NCI-H1436 (cell line): ENCODE measurements at places on chromosomes 5 and 9.

DNA sequence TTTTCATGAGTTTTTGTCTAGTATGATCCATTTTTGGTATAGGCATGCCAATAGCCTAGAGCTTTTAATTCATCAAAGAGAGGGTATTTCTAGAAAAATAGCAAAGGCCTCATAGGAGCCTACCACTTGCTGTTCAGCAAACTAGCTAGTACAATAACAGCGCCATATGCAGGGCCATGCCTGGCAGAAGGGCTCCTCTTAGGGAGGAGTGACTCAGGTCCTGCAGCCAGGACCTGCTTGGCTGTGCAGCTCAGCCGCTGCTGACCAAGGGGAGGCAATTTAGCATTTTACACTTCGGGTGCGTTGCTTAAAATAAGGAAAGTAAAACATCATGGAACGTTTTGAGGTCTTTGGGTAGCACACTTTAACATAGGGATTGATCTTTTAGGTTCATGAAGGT lies 100.6 kb downstream of the TRIO start:
- DNase-seq = no peak

- DNase-seq = no peak
These were observed 4.8 kb downstream of the HSDL2 start for GRCh38 chr9:112384690-112385089.

GRCh38 chr9:128554155-128554862 lies 1.9 kb downstream of the SPTAN1 start:
- DNase-seq = no peak

DNA sequence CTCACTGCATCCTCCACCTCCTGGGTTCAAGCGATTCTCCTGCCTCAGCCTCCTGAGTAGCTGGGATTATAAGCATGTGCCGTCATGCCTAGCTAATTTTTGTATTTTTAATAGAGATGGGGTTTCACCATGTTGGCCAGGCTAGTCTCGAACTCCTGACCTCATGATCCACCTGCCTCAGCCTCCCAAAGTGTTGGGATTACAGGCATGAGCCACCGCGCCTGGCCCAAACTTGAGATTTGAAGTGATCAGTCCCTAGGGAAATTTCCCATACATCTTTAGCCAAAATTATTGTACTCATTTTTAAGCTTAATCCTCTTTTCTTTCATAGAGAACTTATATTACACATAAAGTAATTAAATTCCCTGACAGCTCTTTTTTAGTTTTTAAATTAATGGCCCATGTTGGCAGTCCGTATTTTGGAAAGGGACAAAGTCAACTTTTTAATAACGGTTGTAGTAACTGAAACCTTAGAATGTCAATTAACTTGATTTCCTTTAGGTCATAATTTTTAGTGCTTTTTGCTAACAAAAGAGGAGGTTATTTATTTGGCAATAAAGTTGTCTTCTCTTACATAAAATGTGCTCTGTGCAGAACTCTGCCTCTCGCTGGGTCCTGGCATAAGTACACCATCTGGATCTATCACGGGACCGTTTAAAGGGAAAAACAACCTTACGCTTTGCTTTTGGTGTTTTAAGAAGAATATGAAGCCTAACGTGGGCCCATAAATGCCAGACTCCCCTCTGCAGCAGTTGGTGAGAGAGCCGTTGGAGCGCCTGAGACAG lies 142.3 kb upstream of the OTULINL start:
- DNase-seq = no peak

GRCh38 chr9:35517552-35518224 lies 27.8 kb downstream of the RUSC2 start:
- no peak for DNase-seq

- DNase-seq = no peak
These were observed 224.9 kb downstream of the EBF1 start for GRCh38 chr5:158874792-158875191.

DNA sequence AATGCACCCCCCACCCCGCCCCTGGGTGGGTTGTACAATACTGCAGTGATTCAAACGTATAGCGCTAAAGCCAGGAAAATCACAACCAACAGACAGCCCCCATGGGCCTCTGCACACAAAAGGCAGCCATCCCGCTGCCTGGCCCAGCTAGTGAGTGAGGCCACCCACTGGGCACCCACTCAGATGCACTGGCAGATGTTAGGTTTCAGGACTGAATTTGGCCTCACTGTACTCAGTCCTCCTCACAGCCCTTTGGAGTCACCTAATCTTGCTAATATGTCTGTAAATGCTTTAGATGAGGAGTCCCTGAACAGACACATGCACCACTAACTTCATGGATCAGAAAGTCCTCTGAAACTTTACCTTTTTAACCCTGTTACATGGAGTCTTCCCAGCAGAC lies 87.7 kb downstream of the FSTL4 start:
- no peak for DNase-seq

DNA sequence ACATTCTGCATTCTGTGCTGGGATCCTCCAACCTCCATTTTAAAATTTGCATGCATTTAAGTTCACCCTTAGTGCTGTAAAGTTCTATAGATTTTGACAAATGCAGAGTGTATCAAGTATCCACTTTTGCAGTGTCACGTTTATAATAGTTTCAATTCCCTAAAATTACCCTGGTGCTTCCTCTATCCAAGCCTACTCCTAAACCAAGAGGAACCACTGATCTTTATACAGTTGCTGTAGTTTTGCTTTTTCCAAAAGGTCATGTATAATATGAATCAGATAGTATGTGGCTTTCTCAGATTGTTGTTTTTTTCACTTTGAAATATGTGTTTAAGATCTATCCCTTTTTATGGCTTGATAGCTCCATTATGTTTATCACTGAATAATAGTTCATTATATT lies 468.4 kb upstream of the CDH6 start:
- DNase-seq = no peak

GRCh38 chr5:126948011-126948355 lies 82.4 kb downstream of the MARCHF3 start:
- DNase-seq = no peak

- no peak for DNase-seq
These were observed 495.4 kb downstream of the MAT2B start for GRCh38 chr5:164000819-164001218.

DNA sequence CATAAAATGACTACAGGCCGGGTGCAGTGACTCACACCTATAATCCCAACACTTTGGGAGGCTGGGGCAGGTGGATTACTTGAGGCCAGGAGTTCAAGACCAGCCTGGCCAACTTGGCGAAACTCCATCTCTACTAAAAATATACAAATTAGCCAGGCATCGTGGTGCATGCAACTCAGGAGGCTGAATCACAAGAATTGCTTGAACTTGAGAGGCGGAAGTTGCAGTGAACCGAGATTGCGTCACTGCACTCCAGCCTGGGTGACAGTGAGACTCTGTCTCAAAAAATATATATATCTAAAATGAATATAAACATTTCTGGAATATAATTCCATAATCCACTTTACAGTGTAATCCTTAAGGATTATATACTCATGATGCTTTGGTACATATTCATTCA lies 66.5 kb downstream of the TEX10 start:
- no peak for DNase-seq

DNA sequence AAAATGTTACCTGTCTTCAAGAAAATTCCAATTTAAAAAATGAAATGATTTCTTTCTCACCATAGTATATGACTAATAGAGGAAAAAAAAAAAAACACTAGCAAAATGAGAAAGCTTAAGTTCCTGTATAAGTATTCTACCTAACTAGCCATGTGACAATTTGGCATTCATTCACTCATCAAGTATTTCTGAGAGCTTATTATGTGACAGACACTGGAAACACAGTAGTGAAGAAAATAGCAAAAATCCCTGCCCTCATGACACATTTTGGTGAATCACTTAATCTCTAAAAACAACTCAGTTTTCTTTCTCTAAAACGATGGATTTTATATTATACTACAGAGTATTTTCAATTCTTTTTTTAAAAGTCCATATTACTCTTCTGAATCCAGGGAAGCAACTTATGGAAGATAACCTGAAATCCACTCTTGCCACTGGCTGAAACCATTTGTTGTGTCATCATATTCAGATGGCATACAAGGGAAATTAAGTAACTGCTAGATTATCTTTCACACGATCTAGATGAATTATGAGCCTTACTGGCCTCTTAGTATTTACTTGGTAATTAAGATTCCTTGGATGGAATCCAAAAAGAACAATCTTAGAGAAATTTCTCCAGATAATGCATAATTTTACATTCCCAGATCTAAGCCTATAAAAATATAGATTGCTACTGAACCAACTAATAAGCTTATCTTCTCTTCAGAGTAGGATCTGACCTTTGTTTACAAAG lies 5.5 kb downstream of the PTBP3 start:
- no peak for DNase-seq

DNA sequence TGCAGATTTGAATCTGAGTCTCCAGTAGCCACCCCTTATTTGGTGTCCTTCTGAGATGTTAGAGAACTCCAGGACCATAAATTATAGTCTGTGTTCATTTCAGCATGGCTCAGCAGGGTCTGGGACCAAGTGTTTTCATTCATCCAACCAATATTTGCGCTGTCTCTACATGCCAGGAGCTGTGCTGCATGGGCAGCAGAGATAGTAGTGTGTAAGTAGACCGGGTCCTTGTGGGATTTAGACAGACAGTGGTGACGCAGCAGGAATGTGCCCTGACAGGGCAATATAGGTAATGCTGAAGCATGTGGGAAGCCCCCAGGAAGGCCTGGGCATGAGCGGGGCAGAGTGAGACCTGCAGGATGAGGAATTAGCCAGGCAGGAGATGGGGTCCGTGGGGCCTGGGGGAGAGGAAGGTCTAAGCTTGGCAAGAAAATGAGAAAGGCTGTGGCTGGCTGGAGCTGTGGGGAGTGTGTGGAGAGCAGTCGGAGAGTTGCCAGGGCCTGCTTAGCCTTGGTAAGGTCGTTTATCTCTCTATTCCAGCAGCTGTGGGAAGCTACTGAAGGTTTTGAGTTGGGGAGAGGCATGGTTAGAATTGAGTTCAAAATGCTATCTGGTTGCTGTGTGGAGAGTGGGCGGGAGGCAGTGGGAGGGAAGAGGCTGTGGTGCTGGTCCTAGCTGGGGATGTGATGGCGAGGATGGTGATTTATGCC lies 16.8 kb downstream of the STXBP1 start:
- no peak for DNase-seq

GRCh38 chr9:100619665-100620064 lies 41.8 kb downstream of the CAVIN4 start:
- DNase-seq = no peak

- DNase-seq = no peak
These were observed 21.2 kb downstream of the TNFAIP8 start for GRCh38 chr5:119377066-119377465.

DNA sequence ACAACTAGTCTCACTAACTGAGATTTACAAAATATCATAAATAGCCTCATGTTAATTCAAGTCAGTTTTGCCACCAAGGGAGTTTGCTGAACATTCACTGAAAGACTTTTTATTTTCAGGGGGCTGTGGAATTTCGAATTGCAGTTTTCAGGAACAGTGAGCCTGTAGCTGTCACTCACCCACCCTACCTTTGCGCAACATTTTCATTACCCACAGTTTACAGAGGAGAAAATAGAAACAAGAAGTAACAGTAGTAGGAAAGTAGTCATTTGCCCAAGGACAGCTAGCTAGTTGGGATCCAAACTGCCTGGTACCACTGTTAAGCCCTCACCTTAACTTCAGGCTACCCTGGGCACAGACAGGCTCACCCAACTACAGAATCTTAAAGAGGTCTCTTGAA lies 154.1 kb downstream of the ADAMTS12 start:
- DNase-seq = no peak

DNA sequence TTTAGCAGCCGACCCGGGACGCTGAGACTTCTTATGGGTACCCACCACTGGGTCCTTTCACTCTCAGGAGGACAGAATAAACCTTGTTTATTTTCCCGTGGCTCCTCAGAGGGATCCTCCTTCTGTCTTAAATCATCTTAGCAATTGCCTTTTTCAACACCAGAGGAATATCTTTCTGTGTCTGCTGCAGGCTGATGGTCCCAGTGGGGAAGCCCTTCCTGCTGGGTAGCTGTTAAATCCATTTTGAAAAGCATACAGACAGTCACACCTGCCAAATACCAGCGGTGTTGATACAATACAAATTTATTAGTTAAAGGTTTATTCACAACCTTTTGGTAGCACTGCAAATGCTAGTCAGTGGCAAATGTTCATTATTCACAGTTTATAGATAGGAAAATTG lies 222.9 kb downstream of the AOPEP start:
- DNase-seq = no peak

DNA sequence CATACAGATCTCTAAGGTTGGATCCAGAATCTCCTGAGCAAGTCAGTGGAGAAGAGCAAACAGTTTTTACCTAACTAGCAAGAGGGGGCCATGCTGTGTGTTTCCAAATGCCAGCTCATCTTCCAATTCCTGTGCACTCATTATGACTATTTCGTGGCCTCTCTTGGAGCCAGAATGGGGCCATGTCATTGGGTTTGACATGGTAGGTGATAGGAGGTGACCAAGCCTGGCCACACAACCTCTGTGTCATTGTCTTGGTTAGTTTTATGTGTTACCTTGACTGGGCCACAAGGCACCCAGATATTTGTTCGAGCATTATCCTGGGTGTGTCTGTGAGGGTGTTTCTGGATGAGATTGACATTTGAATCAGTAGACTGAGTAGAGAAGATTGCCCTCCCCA lies 206.2 kb downstream of the HSPA4 start:
- DNase-seq = no peak

DNA sequence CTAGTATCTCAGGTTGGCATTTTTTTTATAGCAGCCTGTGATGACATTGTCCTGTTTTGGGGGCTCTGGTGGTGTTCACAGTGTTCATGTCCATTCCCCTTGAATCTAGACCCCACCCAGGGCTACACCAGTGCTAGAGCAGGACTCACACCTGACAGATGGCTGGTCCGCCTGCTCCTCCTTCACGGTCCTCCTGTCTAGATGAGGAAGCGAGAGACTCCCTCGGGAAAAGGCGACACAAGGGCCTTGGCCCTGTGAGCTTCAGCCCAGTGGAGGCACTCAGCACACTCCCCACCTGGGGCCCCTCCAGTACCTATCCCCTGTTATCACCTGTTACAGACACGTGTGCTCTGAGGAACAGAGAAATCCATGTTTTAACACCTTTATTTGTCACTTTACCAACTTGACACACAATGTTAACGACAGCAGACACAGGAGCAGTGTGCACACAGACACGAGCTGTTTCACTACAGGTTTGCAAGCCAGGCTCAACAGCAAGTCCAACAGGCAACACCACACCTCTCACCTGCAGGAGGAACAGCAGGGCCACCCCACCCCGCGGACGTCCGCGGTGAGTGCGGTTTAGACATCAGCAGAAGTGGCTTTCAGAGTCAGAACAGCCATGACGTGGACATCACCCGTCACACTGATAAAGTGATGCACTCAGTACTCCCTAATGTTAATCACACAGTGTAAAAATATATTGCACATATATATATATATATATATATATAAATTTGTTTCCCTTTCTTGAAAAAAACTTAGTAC lies 33.5 kb downstream of the TPPP start:
- no peak for DNase-seq

DNA sequence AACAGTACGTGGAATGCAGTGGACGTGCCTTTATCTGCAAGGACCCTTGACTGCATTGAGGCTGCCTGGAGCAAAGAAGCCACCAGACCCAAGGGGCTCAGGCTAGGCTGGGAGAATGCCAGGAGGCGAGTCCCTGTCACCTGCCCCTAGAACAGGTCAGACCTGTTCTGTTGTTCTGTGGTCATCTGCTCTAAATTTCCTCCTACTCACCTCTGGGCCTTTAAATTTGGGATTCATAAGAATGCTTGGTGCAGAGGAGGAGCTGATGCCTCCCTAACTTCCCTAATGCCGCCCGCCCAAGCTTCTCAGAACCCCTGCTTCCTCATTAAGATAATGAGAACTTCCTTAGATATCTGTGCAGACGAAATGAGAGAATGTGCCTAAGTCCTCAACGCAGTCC lies 32.0 kb downstream of the DAPK1 start:
- DNase-seq = no peak

- no peak for DNase-seq
These were observed 46.5 kb upstream of the SETD9 start for GRCh38 chr5:56862909-56863308.
